ENCODE measurements at places on chromosomes 6 and 20.

DNA sequence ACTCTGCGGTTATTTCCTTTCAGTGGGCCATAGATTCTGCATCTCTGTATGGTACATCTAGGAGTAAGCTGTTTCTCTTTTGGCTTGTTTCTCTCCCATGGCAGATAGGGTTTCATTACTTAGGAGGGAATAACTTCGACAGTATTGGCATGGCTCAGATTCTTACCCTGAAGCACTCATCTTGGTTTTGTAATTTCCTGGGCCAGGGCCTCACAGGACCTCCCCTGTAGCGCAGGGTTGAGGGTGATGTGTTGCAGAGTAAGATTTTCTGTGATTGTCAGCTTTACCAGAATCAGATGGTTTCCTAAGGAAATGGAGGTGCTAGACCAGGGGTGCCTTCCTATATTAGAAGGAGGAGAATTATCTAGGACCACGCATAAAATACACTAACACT lies 78.3 kb downstream of the STXBP5 start:
- DNase-seq: no peak

- no peak for DNase-seq
Measured at GRCh38 chr6:37985355-37985754, 165.8 kb downstream of the ZFAND3 start.

DNA sequence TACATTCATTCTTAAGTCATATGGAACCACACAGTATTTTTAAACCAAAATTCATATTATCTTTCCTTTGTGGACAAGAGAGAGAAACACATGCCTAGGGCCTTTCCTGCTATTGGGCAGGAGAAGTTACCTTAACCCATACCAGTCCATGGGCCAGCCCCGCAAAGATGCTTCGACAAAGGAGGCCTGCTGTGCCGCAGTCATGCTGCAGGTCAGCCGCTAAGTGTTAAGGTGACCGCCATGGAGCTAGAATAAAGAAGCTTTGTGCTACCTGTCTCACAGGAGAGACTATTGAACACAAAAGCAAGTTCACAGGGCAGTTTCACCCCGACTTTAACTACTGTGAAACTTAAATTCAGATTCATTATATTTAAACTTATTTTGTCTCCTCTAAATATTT lies 62.3 kb upstream of the TMEM181 start:
- no peak for DNase-seq

DNA sequence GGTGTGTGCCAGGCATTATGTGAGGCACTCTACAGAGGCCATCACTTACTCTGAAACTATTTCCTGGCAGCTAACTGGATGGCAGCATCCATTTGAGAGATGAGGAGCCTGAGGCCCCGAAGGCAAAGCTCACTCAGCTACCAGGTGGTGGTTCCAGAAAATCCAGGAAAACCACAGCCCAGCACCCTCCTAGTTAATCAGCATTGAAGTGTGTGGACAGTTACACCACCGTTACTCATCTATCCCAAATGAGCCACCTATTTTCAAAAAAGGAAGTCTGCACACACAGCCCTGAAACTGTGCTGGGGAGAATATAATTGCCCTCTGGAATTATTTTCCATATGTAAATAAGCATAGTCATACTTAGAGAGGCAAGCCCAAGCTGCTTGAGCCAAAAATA lies 67.4 kb downstream of the CNBD2 start:
- DNase-seq: no peak

- DNase-seq: no peak
Measured at GRCh38 chr6:93825950-93826349, 406.6 kb upstream of the EPHA7 start.

- DNase-seq: no peak
Measured at GRCh38 chr6:93423542-93423941, 4.2 kb upstream of the EPHA7 start.

- no peak for DNase-seq
Measured at GRCh38 chr6:115740907-115741306, 319.8 kb downstream of the FRK start.

DNA sequence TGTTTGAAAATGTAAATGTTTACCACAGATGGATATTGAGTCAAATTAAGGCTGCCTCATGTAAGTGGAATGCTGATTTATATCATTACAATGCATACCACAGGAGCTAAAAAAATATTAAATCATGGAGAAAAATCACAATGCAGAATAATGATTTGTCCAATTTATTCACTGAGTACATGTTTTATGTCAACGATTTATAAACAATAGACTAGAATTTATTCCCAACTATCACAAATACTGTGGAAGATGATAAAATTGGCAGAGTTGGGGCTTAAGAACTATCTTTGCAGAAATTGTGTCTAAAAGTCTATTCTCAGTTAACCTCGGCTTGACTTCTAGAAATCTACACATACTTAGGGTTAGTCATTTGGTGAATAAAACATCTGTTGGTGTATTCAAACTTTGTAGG lies 472.1 kb upstream of the MARCKS start:
- no peak for DNase-seq

DNA sequence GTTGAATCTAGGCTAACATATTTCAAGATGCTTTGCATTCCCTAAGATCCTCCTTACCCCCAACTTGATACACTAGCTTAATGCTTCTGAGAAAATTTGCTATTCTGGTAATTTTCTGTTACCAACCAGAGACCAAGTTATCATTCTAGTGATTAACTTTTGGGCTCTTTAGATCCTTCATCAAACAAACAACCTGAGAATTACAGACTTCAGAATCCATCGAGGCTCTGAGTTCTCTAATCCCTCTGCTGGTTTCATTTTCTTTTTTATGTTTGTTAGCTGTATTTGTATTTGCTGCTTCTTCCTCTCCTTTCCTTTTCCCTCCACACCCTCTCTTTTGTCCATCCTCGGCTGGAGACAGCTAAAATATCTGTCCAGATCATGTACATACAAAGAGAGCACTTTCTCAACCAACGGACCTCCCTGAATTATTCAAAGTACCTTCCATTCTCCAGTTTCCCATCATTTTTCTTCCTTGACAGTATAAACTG lies 98.7 kb upstream of the RIPOR2 start:
- no peak for DNase-seq

GRCh38 chr6:53005663-53006250 lies 10.7 kb upstream of the GSTA4 start:
- DNase-seq: no peak

DNA sequence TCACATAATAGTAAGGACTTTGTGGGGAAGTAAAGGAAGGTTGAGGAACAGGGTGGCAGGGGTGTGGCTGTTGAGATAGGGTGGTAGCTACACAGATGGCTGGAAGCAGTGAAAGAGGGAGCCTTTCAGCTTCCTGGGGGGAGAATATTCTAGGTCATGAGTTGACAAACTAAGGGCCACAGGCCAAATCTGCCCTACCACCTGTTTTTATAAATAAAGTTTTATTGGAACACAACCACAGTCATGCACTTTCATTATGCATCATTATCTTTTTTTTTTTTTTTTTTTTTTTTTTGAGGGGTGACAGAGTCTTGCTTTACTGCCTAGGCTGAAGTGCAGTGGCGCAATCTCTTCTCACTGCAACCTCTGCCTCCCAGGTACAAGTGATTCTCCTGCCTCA lies 243.1 kb downstream of the NFATC2 start:
- no peak for DNase-seq

DNA sequence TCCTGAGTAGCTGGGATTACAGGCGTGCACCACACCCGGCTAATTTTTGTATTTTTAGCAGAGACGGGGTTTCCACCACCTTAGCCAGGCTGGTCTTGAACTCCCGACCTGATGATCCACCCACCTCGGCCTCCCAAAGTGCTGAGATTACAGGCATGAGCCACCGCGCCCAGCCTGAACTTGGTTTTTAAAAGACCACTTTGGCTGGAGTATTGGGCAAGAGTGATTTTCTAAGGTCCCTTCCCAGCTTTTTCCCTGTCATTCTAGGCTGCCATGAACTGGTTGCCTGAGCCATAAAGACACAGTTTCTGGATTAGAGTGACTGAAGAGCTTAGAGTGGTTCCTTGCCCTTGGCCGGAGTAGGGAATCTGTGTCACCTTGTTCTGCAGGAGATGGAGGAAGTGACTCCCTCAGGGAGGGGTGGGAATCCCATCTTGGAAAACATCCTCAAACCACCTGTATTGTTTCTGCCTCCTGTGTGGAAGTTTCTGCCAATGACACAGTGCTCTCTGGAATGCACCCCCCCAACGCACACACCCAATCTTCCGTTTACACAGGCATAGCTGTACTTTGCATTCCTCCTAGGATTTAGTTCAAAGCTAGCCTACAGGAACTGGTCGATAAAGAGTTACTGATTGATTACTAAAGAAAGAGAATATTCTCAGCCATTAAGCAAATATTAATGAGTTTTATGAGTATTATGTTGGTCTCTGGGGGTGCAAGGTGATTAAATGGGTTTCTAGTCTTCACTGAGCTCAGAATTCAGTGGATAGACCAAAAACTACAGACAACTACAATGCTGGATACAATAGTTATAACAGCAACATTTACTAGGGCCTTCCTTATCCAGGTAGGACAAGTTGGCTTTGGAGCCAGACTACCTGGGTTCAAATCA lies 18.2 kb downstream of the BCL2L1 start:
- DNase-seq: no peak

DNA sequence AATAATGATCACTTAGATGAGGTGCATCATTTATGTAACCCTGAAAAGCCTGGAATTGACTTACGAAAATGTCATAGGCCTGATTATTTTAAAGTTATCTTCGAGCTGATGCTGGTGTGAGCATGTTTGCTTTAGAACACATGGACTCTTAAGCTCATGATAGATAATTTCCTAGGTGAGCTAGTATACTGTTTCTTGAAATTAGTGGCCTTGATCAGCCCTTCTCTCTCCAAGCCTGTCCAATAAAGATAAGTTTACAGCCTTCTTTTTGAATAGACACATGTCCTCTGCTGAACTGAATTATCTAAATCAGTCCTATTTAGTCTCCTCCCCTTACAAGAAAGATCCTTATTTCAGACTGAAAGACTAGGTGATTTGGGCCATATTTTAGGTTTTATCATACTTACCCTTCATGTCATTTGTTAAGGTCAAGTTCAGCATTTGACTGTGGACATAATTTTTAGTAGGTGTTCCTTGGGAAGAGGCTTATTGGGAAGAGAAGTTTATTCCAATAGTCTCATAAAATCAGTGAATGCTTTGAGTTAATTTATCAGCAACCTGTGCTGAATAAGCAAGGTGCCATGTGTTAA lies 15.3 kb downstream of the FOXO3 start:
- DNase-seq: no peak

DNA sequence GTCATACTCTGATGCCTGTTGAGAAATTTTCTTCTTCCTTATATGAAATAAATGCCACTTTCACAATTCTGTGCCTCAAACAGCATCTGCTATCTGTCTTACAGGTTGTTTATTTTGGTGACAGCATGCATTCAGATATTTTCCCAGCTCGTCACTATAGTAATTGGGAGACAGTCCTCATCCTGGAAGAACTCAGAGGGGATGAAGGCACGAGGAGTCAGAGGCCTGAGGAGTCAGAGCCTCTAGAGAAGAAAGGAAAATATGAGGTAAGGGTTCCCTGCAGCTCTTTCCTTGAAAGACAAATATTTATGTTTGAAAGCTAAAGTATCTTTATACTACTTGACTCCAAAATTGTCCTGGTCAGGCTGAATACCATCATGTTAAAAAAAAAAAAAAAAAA lies 15.8 kb downstream of the TSPYL4 start:
- no peak for DNase-seq

DNA sequence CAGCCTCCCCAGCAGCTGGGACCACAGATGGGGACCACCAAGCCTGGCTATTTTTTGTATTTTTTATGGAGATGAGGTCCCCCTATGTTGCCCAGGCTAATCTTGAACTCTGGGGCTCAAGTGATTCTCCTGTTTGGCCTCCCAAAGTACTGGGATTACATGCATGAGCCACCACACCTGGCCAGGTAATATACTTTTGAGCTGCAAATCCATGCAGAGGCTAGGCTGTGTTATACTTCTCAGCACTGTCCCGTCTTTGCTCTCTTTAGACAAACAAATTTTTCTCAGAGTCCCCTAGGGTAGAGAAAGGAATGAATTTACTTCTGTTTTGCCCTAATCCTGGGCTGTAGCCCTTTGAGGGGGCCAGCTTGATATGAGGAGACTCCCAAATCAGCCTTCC lies 13.4 kb upstream of the SCAF8 start:
- no peak for DNase-seq

DNA sequence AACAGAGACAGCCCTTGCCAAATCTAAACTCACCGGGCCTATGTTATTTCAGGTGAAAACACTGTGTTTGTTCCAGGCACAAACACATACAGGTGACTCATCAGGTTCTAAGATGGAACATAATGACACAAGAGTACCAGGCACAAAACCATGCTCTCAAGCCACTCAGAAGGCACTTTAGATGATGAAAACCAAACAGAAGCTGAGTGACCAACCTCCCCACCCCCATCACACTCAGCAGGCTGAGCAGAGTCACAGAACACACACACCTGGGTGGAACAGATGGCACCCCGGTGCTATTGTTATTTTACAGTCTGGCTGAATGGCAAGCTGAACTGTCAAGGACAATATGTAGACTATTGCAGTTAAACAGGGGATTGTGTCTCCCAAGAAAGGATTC lies 20.6 kb upstream of the NKX2-2 start:
- DNase-seq: no peak

DNA sequence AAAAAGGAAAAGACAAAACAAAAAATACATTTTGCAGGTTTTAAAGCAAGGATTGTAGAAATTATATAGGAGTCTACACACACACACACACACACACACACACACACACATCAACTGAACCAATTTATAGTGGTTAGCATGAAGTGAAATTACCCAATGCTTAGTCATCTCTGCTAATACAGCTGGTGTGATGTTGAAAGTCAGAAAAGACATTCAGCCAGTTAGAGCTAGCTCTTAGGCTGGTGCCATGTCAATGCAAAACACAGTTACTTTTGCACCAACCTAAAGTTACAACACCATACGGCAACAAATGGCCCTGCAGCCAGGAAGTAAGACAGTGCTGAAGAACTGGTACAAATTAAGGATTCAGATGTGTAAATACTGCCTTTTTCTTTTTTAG lies 15.2 kb downstream of the FAM210B start:
- DNase-seq: no peak

GRCh38 chr6:5950361-5950785 lies 56.4 kb downstream of the NRN1 start:
- no peak for DNase-seq

GRCh38 chr20:26208296-26209091 lies 511.8 kb upstream of the ZNF337 start:
- no peak for DNase-seq

DNA sequence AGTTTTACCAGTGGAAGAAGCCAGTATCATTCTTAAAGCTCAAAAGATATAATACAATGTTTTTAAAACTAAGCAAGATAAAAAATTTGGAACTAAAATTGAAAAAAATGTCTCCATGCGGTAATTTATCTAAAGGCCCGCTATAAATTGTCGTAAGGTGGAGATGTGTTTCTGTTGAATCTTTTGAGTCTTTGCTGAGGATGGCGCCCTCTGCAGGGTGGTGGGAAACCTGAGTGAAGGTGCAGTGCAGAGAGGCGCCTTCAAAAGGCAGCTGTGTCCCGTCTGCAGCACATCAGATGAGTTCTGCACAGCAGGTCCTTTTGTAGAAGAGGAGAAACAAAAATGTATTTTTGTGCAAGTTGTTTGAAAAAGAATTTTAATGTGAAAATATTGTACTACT lies 29.4 kb upstream of the KIF25 start:
- no peak for DNase-seq

GRCh38 chr6:66986940-66987339 lies 1279.9 kb upstream of the EYS start:
- no peak for DNase-seq

- DNase-seq: no peak
Measured at GRCh38 chr6:69280858-69281257, 516.0 kb downstream of the LMBRD1 start.

Measured in NCI-H1048 (cell line).